Posterior cingulate gyrus (tissue), 11 donors: ENCODE measurements at places on chromosomes 5 and 9.

GRCh38 chr5:172906888-172907287 is 52.3 kb upstream of the RPL26L1 start:
- no peak for DNase-seq

DNA sequence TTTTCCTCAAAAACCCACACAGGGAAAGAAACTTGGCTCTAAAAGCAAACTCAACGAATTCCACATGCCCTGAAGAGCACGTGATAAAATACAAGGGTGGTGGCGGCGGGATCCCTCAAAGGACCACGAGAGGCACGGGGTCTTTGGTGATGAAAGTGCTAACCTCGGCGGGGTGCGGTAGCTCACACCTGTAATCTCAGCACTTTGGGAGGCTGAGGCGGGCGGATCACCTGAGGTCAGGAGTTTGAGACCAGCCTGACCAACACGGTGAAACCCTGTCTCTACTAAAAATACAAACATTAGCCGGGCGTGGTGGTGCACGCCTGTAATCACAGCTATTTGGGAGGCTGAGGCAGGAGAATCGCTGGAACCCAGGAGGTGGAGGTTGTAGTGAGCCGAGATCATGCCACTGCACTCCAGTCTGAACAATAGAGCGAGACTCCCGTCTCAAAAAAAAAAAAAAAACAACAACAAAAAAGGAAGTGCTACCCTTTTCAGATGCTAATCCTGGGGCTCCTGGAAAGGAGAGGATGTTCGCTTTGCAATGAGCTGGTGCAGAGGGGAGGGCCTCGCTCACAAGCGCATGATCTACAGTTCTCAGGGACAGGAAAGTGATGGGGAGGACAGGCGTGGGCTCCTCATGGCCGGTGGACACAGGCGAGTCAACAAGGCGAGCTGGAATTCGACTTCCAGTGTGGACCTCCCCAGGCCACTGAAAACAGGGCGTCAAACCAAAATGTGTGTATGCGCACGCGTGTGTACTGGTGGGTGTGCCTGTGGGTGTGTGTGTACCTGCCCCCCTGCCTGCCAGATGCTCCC is 54.1 kb downstream of the USP20 start:
- DNase-seq: no peak

GRCh38 chr5:16842896-16843295 is 93.2 kb downstream of the MYO10 start:
- DNase-seq: no peak

DNA sequence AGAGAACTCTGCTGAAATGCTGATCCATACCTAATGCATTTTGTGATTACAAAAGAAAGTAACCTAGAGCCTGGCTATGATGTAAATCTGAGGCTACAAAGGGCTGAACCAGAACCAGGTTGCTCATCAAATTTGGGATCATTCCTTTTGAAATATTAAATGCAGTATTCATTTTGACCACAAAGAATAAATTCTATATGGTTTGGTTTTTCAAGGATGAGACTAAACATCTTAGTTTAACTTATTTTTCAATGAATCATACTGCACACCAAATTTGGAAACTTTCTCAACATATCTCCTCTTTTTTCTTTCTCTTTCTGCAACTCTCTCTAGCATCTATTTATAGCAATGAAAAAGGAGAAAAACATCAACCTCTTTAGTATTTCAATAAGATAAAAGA is 46.5 kb downstream of the CEMIP2 start:
- DNase-seq: no peak

GRCh38 chr9:7979611-7980010 is 180.0 kb upstream of the DMAC1 start:
- DNase-seq: no peak

- DNase-seq: no peak
Measured at GRCh38 chr5:15256485-15256884, 243.5 kb upstream of the FBXL7 start.

- no peak for DNase-seq
Measured at GRCh38 chr5:131405674-131406073, 141.8 kb downstream of the CDC42SE2 start.

DNA sequence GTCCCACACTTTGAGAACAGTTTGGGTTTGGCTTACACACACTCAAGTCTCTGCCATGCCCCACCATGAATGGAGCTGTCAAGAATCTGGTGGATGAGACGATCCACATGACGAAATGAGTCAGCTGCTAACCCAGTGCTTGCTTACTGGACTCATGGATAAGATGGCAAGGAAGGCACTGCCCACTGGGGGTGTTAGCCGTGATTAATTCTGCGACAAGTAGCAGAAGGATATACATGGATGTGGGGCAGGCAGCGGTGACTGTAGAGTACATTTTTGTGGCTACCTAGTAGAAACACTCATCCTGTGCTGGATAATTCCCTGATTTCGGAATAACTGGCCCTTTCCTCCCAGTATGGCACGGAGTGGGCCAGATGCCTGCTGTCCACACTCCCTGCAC is 77.5 kb downstream of the SPATA31C2 start:
- DNase-seq: no peak

DNA sequence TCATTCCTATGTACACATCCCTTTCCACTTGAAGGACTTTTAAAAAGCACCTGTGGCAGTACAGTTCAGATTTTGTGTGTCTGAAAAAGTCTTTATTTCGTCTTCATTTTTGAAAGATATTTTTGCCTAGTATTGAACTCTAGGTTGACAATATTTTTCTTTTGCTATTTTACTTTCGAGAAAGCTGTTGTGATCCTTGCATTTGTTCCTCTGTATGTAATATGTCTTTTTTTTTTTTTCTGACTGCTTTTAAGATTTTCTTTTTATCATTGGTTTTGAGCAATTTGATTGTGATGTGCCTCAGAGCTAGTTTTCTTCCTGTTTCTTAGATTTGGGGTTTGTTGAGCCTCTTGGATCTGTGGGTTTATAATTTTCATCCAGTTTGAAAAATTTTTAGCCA is 13.3 kb downstream of the LCP2 start:
- no peak for DNase-seq

DNA sequence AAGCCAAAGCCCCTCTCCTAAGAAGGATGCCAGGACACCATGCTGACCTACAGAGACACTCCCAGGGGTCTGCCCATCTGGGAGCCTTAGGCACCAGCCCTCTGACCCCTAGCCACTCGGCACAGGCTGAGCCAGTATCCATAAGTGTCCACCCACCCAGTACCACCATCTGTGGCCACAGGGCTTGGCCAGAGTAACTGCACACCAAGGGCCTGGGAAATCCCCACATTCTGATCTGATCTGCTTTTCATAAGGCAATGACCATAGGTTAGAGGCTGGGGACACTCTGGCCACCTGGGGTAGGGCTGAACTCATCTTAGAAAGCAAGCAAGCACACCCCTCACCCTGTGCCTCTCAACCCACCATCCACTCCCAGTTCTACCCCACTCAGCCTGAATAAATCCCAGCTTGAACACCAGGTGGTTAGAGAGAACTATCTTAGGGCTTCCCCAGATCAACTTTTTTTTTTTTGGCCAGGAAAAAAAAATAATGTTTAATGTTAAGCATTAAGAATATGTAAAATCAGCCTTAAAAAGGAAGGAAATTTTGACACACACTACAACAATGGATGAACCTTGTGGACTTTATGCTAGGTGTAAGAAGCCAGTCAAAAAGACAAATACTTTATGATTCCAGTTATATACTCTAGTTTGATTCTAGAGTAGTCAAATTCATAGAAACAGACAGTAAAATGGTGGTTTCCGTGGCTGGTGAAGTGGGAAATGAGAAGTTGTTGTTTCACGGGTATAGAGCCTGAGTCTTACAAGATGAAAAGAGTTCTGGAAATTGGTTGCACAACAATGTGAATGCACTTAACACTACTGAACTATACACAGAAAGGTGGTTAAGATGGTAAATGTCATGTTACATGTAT is 6.2 kb downstream of the GNPDA1 start:
- DNase-seq: no peak

DNA sequence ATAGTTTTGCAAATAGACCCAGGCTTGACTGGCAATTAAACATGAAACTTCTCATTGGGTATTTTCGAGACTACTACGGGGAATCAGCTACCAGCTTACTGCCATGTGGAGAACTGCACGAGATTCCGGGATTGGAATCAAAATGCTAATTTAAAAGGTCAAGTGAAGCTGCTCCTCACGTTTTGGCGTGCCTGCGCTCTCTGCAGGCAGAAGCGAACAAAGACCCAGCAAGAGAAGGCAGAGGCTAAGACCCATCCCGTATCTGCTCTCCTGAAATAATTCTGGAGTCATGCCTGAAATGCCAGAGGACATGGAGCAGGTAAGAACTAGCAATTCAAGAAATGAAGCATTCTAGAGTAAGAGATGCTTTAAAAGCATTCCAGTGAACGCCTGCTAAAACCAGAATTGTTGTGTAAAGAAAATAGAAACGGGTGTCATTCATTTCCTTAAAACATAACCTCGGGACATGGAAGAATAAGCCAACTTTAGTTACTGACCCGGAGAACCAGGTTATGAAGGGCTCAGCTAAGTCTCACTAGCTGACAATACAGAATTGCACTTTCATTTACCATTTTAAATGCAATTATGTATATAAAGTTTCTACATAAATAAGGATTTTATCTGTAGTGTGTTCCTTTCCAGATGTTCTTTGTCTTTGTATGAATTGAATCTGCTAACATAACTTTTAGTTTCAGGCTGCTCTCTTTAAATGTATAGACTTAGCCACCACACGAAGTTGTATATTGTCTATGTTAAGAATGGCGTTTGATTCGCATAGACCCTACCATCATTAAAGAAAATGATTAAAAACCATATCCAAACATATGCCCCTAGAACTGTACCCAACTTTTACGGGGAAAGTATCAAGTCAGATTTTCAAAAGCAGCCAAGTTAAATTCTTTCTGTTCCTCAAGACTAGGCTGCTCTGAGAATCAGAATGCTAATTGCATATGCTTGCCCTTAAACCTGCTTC is 2.0 kb upstream of the MAT2B start:
- no peak for DNase-seq

GRCh38 chr5:92568522-92568921 is 1012.5 kb downstream of the NR2F1-AS1 start:
- DNase-seq: no peak

DNA sequence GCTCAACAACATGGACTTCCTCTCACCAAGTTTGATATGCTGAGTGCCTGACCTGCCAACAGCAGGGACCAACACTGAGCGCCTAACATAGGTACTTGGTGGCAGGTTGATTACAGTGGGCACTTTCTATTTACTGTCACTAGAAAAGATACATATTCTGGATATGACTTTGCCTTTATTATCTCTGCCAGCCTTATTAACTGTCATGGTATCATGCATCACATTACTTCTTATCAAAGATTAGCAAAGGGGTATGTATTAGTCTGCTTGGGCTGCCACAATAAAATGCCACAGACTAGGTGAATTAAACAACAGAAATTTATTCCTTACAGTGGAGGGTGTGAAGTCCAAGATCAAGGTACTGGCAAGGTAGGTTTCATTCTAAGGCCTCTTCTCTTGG is 14.3 kb upstream of the C1QTNF2 start:
- no peak for DNase-seq

DNA sequence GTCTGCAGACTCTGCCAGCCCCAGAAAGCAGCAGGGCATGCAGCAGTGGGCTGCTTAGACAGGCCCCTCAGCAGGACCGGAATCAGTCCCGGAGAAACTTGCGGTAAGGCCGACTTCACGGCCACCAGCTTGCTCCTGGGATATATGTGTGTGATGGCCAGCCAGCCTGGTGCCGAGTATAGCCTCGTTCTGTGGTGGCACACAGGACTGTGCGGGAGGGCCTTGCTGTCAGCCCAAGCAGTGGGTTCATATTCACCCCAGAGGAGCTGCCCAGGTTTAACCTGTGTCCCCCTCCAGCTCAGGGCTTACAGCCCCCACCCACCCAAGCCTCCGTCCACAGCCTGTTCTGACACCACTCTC is 112.9 kb downstream of the DAB2IP start:
- no peak for DNase-seq

DNA sequence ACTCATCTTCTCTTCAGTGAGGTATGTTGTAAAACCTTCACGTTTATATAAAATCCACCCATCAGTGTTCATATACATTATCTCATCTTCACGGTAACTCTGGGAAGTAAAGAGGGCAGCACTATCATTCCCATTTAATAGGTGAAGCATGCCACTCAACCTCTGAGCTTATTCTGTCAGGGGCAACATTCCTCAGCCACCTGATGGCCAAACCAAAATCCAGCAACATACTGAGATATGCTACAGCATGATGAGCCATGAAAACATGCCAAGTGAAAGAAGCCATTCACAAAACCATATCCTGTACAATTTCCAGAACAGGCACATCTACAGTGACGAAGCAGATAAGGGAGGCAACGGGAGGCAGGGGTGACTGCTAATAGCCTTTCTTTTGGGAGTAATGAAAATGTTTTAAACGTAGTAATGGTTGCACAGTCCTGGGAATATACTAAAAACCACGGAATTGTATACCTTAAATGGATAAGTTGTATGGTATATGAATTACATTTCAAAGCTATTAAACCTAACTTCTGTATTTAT is 167.4 kb downstream of the TSSK1B start:
- DNase-seq: no peak

GRCh38 chr9:95574176-95574575 is 57.4 kb upstream of the PTCH1 start:
- no peak for DNase-seq

- no peak for DNase-seq
Measured at GRCh38 chr9:37902796-37903646, 906 bp downstream of the SLC25A51 start.

DNA sequence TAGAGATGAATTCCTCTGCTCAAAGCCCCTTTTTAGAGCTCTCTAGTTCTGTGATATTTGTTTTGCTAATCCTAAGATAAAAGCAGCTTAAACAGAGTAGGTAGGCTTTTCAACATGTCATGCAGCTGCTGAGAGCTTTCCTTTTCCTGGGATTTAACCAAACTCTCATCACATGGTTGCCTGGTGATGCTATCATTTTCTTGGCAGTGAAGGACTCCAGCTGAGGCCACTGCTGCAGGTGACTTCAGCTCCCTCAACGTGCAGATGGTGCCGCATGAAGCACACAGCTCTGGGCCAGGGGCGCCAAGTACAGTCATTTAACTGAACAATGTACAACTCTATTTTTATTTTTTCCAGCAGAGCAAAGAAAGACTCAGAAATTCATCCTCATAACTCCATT is 42.2 kb downstream of the SECISBP2 start:
- peak; percentile 43 for DNase-seq

- no peak for DNase-seq
Measured at GRCh38 chr5:51039424-51040329, 343.6 kb upstream of the ISL1 start.

DNA sequence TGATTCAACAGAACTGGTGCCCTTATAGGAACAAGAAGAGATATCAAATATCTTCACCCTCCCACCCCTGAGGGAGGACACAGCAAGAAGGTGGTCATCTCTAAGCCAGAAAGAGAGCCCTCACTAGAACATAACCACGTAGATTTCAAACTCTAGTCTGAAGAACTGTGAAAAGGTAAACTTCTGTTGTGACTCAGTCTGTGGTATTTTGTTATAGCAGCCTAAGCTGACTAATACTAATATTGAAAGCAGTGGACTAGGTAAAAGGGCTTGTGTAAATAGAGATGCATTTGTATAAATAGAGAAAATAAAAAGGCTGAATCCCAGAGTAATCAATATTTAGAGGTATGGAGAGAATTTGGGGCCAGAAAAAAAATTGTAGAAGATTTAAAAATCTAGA is 157.6 kb upstream of the CCNH start:
- no peak for DNase-seq

- DNase-seq: no peak
Measured at GRCh38 chr9:1460143-1460769, 410.1 kb downstream of the DMRT2 start.
